ENCODE measurements at places on chromosomes 6 and 20. TPM values are rescaled to one million over a fixed set of nuclear protein-coding genes. Genes with fewer than 3 reads are reported as not detected.

Gene TCP11
- total RNA-seq = not detected

Gene BCAS1
- total RNA-seq = 4.0 TPM

Gene GTPBP2
- 70.8 TPM for total RNA-seq

Gene SLC44A4
- 44.9 TPM for total RNA-seq

Gene ALDH8A1
- 1.1 TPM for total RNA-seq

Gene CDSN
- total RNA-seq = 1.0 TPM

Gene KCNG1
- 0.55 TPM for total RNA-seq
